Activated CD8-positive, alpha-beta memory T cell treated with anti-CD3 and anti-CD28 coated beads for 1 hour (primary cell): ENCODE measurements at places on chromosomes 5 and 9.

- DNase-seq = no peak
Measured at GRCh38 chr9:742104-742503, 99.4 kb upstream of the DMRT1 start.

DNA sequence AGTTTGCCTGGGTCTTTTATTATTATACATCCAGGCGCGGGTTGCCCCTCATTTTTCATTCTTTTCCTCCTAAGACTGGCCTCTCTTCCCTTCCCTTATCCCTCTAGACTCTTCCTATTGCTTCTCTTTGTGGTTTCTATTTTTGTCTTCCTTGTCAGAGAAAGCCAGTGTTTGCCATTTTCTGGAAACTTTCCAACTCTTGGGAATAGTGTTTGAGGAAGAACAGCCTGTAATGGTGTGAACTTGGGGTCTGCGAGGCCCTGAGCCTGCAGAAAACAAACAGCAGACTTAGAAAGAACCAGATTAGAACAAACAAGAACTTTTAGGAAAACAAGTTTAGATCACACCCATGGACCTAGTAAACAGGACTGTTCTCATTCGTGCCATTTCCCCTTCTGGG is 15.5 kb downstream of the PRKACG start:
- no peak for DNase-seq

- peak; percentile 43 for DNase-seq
Measured at GRCh38 chr9:131799177-131799823, 59.4 kb upstream of the RAPGEF1 start.

- DNase-seq = no peak
Measured at GRCh38 chr9:96149533-96150280, 152.3 kb downstream of the HSD17B3 start.

- DNase-seq = no peak
Measured at GRCh38 chr5:157544623-157544989, 31.0 kb downstream of the ADAM19 start.

- no peak for DNase-seq
Measured at GRCh38 chr5:32601623-32602295, 16.4 kb downstream of the SUB1 start.
